ENCODE measurements at places on chromosomes 5 and 9.

DNA sequence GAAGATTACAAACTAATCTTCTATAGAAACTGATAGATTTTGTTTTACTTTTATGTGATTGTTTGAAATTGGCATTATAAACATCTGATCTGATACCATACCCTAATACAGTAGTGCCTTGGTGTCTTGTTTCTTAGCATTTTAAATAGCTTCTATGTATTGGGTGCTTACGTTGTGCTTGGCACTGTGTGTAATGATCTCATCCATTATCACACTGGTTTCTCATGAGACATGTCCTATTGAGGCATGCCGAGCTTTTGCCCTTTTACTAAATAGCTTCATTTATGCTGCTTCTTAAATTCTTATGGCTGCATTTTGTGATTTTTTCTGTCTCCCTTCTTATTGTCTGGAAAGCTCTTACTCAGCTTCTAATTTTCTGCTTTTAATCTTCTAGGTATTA, 48.2 kb upstream of the TLR4 start:
- no peak for DNase-seq

GRCh38 chr9:114925672-114926071, 4.7 kb downstream of the TNFSF8 start:
- DNase-seq = no peak

DNA sequence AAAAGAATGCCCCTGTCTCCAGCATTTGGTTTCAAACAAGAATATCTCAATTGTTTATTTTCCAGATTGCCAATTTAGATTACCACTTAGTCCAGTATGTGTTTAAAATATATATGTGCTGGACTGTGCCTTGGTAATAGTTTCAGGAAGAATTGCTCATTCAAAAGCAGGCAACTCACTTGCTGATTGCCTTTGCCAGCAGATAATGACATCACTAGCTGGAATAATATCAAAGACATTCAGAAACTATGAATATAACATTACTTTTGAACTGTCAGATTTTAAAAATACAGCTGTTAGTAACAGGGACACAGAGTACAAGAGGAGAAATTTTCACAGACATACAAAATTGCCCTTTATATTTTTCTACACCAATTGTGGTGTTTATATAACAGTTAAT, 96.0 kb upstream of the ITGA2 start:
- no peak for DNase-seq

GRCh38 chr5:41831155-41831554, 39.1 kb downstream of the OXCT1 start:
- DNase-seq = no peak

GRCh38 chr9:87792831-87793288, 66.9 kb downstream of the CTSL start:
- DNase-seq = peak; percentile 51

Measured in stimulated activated CD4-positive, alpha-beta T cell treated with anti-CD3 and anti-CD28 coated beads, Interleukin-2, amount 100 ng/mL, for 24 hours (primary cell).